Activated naive CD8-positive, alpha-beta T cell treated with anti-CD3 and anti-CD28 coated beads, Interleukin-2, amount 50 U/mL, for 16 hours (primary cell): ENCODE measurements at places on chromosomes 7 and 10.

DNA sequence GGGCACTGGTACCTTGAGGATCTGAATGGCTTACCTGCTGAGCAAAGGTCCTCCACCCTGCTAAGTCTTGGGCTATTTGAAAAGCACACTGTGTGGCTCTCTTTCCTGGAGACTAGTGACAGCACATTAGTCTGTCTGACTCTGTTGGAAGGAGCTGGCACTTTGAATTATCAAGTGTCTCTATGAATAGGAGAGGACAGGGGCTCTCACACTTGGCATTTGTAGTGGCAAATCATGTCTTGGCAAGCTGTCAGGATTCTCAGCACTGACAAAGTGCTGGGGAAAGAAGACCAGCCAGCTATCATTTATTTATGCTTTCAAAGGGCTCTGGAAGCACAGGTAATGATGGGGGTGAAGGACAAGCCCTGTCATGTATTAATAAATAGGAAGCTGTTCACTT is 62.8 kb downstream of the MTPN start:
- DNase-seq: no peak

GRCh38 chr7:116702046-116702785 is 30.2 kb downstream of the MET start:
- no peak for DNase-seq

GRCh38 chr10:30059209-30060107 is at the start of gene JCAD:
Gene JCAD, minus strand, starts transcription at chr10:30059586. Its CDS starts 11,774 bp downstream, at chr10:30047812.
- DNase-seq: peak; percentile 13

DNA sequence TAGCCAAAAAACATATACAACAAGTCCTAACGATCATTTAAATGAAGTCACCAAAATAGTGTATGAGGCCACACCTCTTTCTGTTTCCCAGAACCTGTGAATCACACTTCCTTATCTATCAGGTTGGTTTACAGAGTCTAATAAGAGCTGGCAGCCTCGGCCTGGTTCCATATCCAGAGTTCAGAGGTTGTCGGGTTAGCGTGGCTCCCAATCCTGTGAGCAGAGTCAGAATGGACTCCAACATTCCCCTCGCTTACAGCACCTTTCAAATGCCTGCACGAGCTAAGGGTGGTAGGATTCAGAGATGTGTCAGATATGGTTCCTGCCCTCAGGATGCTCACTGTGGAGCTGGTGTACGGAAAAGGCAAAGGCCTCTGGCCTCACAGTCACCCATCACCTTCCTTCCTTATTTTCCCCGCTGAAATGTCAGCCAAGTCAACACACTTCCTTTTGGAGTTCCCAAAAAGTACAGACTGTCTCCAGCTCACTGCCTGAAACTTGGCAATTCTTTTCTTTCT is 6.0 kb downstream of the IL15RA start:
- no peak for DNase-seq

- no peak for DNase-seq
These were observed 2.0 kb upstream of the ARPC1B start for GRCh38 chr7:99372275-99373090.

- no peak for DNase-seq
These were observed 67.1 kb upstream of the DUSP5 start for GRCh38 chr10:110430340-110431273.

GRCh38 chr10:80908611-80909010 is 370.9 kb downstream of the SH2D4B start:
- DNase-seq: no peak

GRCh38 chr10:499991-500390 is 189.5 kb downstream of the DIP2C start:
- DNase-seq: no peak

GRCh38 chr7:15326044-15326644 is 235.7 kb downstream of the AGMO start:
- no peak for DNase-seq

- DNase-seq: peak; percentile 15
These were observed 153.8 kb downstream of the COBL start for GRCh38 chr7:51162724-51163329.

- DNase-seq: no peak
These were observed 51.7 kb downstream of the VOPP1 start for GRCh38 chr7:55520426-55521140.

GRCh38 chr7:101854084-101854865 is 36.8 kb downstream of the CUX1 start:
- no peak for DNase-seq

DNA sequence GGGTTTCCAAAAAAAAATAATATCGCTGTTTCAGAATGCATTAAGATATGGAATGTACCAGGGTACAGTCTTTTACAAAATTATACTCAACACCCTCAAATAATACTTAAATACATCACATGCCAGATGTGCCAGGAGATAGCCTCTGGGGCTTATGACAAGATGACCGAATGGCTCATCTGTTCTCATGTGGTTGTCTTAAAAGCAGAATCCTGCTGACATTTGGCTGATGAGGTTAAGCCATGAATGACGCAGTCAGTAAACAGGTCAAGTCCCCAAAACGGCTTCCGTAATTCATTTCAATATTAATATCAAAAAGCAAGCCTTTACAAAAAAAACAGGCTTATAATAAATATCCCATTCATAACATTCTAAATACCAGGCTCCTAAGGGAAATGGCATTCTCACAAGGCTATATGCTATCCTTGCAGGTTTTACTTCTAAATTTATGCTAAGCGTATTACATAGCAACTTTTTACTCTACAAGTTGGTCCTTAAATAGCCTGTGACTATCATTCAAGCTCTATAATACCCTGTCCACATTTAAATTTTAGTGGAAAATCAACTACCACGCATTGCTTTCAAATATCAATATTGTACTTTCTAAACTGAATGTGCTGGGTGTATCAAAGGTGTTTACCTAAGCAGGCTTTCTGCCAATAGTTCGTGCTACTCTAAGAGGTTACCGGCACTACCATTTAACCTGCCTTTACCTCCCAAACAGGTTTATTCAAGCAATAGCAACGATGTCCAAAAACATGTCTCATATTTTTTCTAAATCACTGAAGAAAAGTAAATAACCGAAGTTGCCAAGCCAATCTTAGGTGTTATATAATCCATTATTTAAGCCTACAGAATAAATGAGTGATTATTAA is 15.6 kb downstream of the SMURF1 start:
- no peak for DNase-seq

GRCh38 chr10:18261768-18262231 is 121.6 kb downstream of the CACNB2 start:
- DNase-seq: no peak

DNA sequence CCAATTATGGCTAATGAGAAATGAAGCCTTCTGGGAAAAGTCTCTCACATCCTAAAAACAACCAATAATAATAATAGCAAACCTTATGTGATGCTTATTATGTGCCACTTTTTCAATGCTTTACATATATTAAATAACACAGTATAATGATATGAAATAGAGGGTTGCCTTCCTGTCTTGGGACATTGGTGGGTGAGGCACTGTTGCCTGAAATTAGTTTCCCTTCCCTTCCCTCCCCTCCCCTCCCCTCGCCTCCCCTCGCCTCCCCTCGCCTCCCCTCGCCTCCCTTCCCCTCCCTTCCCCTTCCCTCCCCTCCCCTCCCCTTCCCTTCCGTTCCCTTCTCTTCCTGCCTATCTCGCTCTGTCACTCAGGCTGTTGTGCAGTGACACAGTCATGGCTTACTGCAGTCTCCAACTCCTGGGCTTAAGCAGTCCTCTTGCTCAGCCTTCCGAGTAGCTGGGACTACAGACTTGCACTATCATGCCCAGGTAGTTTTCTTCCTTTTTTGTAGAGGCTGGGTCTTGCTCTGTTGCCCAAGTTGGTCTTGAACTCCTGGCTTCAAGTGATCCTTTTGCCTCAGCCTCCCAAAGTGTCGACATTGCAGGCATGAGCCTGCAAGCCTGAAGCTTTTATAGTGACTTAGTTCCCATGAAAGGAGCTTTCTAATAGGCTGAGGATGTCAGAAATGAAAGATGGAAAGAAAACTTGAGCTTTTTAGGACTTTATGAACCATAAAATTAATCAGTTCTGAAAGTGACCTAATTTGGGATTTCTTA is 47.9 kb downstream of the PHTF2 start:
- DNase-seq: no peak
